ENCODE measurements at places on chromosomes 1 and 21. TPM values are rescaled to one million over a fixed set of nuclear protein-coding genes. Genes with fewer than 3 reads are reported as not detected.

DNA sequence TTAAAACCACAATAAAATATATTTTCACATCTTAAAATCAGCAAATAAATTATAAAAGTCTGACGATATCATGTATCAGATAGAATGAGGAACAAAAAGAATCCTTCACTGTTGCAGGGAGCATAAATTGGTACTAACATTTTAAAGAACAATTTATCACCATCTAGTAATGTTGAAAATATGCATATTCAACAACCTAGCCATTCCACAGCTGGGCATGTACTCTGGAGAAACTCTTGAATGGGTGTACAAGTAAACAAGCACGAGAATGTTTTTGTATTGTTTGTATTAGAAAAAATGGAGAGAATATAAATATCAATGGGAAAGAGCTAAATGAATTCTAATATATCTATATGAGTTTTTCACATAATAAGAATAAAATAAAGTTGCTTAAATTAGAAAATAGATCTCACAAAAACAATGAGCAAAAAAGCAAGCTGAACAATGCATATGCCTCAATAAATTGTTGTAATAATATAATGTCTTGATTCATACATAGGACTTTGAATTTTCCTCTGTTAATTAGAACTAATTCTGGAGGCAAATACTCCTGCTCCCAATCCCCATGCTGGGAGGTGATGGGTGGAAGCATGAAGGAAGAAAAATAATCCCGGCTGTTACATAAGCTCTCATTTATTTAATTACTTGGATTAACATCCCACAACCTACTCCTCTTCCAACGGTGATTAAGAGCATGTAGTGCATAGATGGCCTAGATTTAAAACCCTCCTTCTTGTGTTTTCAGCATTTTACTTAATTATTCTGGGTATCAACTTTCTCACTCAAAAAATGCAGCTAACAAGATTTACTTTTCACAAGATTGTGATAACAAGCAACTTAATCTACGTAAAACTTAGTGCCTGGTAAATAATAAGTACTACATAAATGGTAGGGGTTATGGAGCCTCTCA is 5.5 kb upstream of the FMO2 start:
- H3K4me3 ChIP-seq, result no peak overlapping the region
- H3K27ac ChIP-seq, result no peak overlapping the region
- no peak for DNase-seq
- peaks cover 14% of the 10 kb centered on the region for H3K27me3 ChIP-seq

DNA sequence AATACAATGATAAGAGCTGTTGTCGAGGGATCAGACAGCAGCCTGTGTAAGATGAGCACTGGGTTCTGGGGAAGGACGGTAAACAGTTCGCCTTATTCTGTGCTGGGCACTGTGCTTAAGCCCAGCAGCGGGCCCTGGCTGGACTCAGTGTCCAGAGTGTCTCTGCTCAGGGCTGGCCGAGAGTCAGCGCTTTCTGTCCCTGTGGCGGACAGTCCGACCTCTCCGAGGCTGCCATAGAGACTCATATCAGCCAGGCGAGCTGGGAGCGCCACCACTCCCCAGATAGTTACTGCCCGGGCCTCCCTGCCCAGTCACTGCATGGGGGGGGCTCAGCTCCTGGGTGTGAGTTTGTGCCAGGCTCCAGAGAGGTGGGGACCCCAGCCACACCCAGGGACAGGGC is 14.7 kb upstream of the NPHP4 start:
- H3K27ac ChIP-seq, result peak overlapping the region; percentile 12
- no peaks in the 10 kb centered on the region for H3K4me1 ChIP-seq
- no peak for DNase-seq
- peaks cover 3% of the 10 kb centered on the region for H3K36me3 ChIP-seq

DNA sequence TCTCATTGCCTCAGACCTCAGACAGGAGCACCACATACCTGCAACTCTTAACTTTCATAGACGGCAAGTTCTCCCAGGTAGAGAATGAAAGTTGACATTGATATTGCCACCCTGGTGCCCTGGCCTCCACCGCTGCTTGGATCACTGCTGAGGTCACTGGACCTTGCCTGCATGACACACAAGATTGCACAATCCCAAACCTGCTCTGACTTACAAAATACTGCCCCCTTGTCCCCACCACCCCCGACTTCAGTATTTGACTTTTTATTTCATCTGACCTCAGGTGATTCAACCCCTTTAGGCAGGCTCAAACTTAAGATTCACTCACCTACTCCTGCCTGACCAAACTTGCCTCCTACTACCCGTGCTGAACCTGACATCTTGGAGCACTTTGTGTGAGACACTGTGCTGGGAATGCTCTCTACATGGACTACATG is 43.1 kb upstream of the S1PR1 start:
- H3K27ac ChIP-seq, result no peak overlapping the region
- H3K36me3 ChIP-seq, result peaks cover 12% of the 10 kb centered on the region
- DNase-seq, result no peak
- H3K4me1 ChIP-seq, result peaks cover 28% of the 10 kb centered on the region
- H3K4me3 ChIP-seq, result no peak overlapping the region
- H3K27me3 ChIP-seq, result no peaks in the 10 kb centered on the region

DNA sequence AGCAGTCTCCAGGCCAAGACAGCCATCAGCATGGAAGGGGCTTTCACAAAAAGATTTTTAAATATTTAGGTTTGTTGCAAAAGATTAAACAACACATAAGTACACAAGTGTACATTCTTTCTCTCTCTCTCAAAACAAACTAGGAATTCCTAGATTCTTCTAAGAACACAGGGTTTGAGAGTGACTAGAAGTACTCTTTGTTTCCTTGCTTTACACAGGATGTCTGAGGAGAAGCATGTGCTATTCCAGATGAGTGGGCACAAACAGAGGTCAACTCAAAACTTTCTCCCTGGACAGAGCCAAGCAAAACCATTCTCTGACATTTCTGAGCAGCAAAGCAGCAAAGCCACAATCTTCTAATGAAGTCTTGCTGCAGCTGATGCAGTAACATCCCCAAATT is 210.6 kb upstream of the HOOK1 start:
- H3K27me3 ChIP-seq, result no peaks in the 10 kb centered on the region
- DNase-seq, result no peak
- no peak overlapping the region for H3K4me3 ChIP-seq
- peaks cover 4% of the 10 kb centered on the region for H3K36me3 ChIP-seq

DNA sequence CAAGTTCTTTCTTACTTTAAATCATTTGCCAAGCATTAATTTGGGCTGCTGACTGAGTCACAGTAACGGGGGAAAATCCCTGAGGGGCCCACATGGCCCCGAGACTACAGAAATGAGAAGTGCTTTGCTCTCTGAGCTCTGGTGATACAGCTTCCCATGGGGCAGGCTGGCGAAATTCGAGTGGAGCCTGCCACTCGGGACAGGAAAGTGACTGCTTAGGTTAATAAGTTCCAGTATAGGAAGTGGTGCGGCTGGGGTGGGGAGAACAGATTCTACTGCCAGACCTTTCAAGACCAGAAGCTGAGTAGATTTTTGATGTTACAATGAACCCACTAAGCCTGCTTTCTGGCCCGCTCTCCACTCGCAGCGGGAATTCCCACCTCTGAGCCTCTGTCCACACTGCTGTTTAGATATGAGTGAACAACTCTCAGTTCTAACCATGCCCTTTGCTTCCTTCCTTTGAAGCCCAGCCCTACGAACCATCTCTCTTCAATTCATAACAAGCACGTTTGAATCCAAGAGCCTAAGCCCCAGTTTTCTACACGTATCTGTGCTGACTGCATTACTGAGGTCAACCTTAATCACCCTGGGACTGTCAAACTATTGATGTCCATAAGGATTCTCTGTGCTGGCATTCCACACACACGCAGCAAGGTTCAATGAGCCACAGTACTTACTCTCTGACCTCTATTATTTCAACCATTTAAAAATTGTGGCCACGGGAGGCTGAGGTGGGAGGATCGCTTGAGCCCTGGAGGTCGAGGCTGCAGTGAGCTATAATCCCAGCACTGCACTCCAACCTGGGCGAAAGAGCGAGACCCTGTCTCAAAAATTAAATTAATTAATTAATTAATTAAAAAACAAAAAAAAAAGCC is 9.6 kb downstream of the ZBTB17 start:
- peaks cover 77% of the 10 kb centered on the region for H3K4me1 ChIP-seq
- H3K27me3 ChIP-seq, result no peaks in the 10 kb centered on the region
- H3K36me3 ChIP-seq, result peaks cover 42% of the 10 kb centered on the region

DNA sequence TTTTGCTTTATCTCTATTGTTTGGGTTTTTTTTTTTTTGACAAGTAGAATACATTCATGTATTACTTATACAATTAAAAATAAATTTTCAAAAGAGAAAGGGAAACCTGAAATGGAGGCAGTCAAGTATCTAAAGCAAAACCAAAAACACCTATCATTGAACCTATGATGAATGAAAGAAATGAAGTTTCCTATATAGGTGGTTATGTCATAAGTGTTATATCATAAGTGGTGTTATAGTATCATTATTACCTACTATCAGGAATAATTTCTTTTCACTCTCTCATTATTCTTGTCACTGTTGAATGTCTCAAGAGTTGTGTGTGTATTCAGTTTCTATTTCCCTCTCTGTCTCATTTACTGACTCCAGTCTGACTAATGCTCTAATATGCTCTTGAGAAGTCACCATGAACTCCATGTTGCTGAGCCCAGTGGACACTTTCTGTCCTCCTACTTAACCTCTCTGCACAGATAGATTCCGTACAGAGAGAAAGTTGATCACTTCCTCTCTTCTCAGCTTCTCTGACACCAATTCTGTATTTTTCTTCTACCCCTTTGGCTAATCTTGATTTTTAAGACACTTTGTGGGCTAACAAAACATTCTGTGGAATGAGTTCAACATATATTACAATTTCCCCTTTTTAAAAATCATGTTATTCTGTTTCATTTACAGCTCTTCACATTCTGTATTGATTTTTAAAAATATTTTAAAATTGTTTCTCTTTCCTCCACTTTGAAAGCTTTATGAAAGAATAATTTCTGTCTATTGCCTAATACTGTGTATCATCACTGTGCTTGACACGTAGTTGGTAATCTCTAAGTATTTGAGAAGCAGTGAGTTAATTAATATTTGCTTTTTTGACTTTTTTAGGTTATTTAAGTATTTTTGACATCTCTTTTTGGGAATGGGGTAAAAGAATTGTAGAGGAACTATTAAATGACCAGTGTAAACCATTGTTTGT is 50.1 kb downstream of the RASAL2 start:
- DNase-seq, result no peak
- H3K27me3 ChIP-seq, result no peaks in the 10 kb centered on the region

DNA sequence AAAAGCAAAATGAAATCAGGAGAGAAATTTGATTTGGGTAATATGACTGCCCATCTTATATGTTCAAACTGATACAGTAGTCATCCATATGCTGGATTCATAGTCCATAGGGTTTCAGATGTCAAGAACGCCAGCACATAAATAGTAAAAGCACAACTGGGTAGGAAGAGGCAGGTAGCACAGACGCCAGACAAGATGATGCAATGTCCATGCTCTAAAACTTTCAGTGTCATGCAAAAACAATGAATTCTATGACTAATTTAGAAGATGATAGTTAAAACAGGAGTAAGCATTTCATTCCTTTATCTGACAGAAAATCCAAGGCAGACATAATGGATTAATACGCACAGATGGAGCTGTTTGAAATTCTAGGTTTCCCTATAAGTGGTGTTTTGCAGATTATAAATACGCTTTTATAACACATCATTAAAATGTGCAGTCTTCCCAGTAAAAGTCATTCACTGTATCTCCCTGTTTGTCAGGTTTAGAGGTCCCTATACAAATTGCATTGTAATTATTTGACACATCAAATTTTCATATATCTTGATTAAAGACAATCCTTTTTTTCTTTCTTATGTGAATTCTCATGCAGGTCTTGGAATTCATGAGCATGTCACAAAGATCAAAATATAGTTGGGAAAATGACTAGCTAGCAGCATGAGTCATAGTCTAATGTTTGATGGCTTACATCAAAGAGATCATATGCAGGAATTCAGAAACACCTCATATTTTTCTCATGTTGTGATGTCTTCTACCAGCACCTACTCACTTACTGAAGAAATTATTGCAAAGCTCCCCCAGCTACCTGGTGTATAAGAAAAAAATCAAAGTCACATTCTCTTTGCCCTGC is 139.9 kb downstream of the DSCAM start:
- H3K4me1 ChIP-seq, result no peaks in the 10 kb centered on the region
- H3K4me3 ChIP-seq, result no peak overlapping the region
- no peaks in the 10 kb centered on the region for H3K36me3 ChIP-seq
- no peak overlapping the region for H3K27ac ChIP-seq
- H3K27me3 ChIP-seq, result no peaks in the 10 kb centered on the region

- H3K27me3 ChIP-seq, result no peaks in the 10 kb centered on the region
- peak overlapping the region; percentile 93 for H3K27ac ChIP-seq
- H3K4me3 ChIP-seq, result peak overlapping the region; percentile 34
- DNase-seq, result no peak
- H3K4me1 ChIP-seq, result peaks cover 82% of the 10 kb centered on the region
Measured at GRCh38 chr1:64923294-64923718, 43.0 kb downstream of the JAK1 start.

DNA sequence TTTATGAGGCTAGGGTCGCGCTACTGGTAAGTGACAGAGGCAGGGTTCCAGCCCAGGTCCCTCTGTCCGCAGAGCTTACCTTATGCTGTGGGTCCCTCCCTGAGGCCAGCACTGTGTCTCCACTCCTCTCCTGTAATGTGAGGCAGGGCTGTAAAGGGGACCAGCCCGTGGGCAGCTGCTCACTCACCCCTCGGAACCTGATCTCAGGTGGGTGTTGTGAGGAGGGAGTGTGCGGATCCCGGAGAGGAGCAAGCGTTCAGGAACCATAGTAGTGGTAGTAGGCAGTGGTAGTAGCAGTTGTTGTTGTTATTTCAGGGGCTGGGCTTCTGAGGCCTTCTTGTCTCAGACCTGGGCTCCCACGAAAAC is 1.7 kb downstream of the ZC3H12A start:
- peaks cover 54% of the 10 kb centered on the region for H3K4me1 ChIP-seq
- peaks cover 8% of the 10 kb centered on the region for H3K27me3 ChIP-seq

- no peak overlapping the region for H3K27ac ChIP-seq
- peaks cover 7% of the 10 kb centered on the region for H3K4me1 ChIP-seq
- DNase-seq, result no peak
- peaks cover 15% of the 10 kb centered on the region for H3K36me3 ChIP-seq
- no peaks in the 10 kb centered on the region for H3K27me3 ChIP-seq
Measured at GRCh38 chr21:28627261-28627660, 365.4 kb downstream of the LTN1 start.

DNA sequence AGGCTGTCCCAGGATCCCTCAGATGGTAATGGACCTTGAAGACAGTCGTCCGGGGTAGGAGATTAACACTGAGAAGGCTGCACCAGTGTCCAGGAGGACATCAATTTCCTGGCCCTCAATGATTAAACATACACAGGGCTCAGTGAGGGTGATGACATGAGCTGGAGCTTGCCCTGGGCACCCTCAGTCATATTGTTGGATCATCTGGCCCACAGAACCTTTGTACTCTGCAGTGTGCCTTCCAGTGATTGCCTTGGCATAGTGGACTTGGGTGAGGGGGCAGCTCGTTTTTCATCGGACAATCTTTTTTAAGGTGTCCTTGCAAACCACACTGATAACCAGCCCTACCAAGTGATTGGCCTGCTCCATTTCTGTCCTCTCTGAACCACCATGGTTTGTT is 111.1 kb upstream of the SGIP1 start:
- peaks cover 3% of the 10 kb centered on the region for H3K36me3 ChIP-seq
- H3K4me3 ChIP-seq, result no peak overlapping the region
- no peak overlapping the region for H3K27ac ChIP-seq
- no peaks in the 10 kb centered on the region for H3K4me1 ChIP-seq
- H3K27me3 ChIP-seq, result no peaks in the 10 kb centered on the region
- DNase-seq, result no peak

The LPAR3 gene
- total RNA-seq, result 0.47 TPM

The LRRIQ3 gene
- 0.31 TPM for total RNA-seq

The ECM1 gene
- 2.6 TPM for total RNA-seq

The HHAT gene
- total RNA-seq, result 0.67 TPM

The ZYG11B gene
- total RNA-seq, result 8.4 TPM

The CFHR4 gene
- total RNA-seq, result not detected

The SLC19A2 gene
- total RNA-seq, result 14.0 TPM

The ADAMTS5 gene
- total RNA-seq, result not detected

Data from activated T-helper 1 cell treated with anti-CD3 and anti-CD28 coated beads, Interleukin-12 subunit alpha, Interleukin-12 subunit beta, Interleukin-2, Interleukin-4 antibody, amounts not matched to agents 30 ng/mL and 10 ng/mL and 1 ng/mL, durations not matched to agents 14 hours and 24 hours and 36 hours (primary cell).